Hypothalamus (tissue), 51 donors: ENCODE measurements at places on chromosomes 7 and 10.

DNA sequence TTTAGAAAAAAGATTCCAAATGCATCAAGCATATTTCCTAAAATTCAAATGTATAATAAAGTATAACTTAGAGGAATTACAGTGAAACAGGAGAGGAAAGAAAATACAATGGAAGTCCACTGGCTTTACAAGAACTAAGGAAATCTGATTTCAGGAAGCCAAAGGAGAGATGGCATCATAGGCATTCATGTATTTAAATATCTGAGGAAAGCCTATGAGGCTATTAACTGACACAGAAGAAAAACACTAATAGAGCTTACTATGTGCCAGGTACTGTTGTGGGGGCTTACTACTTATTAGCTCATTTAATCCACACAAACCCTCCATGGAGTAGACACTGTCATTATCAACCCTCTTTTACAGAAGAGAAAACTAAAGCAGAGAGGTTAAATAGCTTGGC is 92.2 kb downstream of the SRPK2 start:
- DNase-seq = no peak

DNA sequence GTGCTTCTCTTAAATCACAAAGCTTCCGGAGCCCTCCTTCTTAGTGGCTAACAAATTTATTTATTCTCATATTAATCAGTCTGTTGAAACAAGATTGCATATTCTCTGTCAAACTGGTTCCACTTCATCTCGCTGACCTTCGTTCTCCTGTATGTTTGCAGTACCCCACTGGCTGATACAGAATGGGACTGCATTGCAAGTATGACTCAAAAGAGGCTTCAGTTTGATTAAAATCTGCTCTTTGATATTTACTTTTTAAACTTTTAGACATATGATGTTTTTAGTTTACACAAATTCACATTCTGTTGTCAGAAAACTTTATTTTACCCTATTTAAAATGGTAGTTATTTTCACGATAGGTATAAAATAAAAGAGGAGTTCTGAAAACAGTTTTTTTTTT is 14.3 kb upstream of the ARHGAP12 start:
- no peak for DNase-seq

- DNase-seq = no peak
These were observed 72.3 kb upstream of the APBB1IP start for GRCh38 chr10:26365681-26366358.

- DNase-seq = no peak
These were observed 87.2 kb downstream of the CALD1 start for GRCh38 chr7:134866617-134867016.
